NCI-H1092 (cell line): ENCODE measurements at places on chromosomes 6 and 20.
A peak's percentile ranks its signal among the peaks of the same experiment; 100 is the strongest.

GRCh38 chr20:48745330-48745729, 82.5 kb downstream of the PREX1 start:
- DNase-seq: no peak

- no peak for DNase-seq
Observed at GRCh38 chr6:40810171-40810570, 223.0 kb upstream of the LRFN2 start.

- DNase-seq: peak; percentile 60
Observed at GRCh38 chr6:43123461-43124314, 47.4 kb upstream of the SRF start.

GRCh38 chr20:52593654-52594053, 378.5 kb upstream of the TSHZ2 start:
- DNase-seq: no peak

DNA sequence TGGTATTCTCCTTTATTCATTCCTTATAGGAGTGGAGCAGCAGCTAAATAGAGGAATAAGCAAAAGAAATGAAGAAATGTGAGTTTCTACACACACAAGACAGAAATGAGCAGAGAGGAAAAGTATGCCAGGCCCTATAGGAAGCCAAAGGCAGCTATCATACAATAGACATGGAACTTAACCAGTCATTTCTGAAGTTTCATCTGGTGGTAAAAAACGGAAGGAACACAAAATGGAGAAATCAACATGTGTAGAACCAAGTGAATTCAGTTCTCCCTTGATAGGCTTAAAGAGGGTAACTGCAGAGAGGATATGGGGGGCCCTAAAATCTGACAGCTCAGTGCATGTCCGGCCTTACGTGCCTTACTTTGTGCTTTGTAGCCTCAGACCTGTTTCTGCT, 44.6 kb downstream of the TSBP1 start:
- DNase-seq: no peak

DNA sequence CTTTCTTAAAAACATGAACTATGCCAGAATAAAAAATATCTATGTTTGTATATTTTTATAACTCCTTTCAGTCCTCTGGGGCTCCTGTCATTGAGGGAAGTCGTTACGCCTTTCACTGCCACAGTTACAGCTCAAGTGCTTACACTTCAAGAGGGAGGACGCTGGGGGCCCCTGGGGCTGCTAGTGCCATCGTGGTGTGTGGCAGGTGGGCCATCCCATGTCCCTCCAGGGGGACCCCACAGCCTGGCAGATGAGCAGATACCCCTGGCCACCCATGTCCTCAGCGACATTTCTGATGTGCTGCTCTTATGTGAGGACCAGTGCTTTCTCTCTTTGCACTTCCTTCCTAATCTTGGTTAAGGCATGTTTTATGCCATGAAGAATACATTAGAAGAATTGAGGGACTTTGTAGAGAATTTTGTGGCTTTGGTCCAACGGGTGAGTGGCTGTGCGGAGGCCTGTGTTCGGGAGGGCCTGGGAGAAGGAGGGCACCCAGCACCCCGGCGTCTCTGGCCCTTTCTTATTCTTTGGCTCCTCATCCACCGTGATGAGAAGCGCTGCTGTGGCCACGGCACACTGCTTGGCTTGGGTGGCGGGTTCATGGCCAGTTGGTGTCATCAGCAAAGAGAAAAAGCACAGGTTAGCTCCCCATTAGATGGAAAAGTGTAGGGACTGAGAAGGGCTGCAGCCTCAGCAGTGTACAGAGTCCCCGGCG, 38.3 kb upstream of the SYNJ2 start:
- DNase-seq: no peak

GRCh38 chr6:27753668-27754407, 158.4 kb downstream of the OR2B2 start:
- DNase-seq: peak; percentile 48

DNA sequence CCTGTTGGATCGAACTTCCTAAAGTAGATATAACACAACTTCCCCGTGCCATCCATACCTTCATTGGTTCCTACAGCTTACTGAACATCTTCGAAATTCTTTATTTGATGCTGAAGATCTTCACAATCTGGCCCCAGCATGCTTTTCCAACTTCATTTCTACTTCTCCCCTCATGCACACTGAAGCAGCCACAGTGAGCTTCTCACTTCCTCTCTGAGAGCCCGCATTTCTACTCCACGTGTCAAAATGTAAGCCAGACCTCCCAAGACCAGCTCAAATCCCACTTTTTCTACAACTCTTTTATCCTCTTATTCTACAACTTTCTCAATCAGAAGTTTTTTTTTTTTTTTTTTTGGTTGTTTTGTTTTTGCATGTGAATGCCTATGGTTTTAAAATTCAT, 254.7 kb downstream of the GMPR start:
- no peak for DNase-seq
